ENCODE measurements at places on chromosomes 12 and 14.

DNA sequence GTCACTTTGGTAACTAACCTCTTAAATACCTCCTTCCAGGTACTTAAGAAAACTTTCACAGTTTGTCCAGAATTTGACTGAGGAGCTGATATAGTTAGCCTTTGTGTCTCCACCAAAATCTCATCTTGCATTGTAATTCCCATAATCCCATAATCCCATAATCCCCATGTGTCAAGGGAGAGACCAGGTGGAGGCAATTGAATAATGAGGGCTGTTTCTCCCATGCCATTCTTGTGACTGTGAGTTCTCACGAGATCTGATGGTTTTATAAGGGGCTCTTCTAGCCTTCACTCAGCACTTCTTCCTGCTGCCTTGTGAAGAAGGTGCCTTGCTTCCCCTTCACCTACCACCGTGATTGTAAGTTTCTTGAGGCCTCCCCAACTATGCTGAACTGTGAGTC, 7.8 kb upstream of the NOVA1 start:
- no peak for DNase-seq

DNA sequence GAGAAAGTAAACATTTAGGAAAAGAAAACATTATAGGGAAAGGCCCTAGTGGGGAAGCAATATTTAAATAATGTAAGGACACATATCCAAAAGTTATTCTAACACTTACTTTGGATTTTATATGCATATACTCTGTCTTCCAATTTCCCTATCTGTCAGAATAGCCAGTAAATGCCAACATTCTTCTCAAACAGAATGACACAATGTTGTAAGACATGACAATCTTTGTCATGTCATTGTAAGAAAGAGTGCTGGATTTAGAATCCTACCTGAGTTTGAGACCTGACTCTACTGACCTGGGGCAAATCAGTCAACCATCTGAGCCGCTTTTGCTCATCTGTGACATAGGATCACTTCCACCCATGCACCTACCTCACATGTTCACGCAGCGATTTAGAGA, 198.3 kb downstream of the PHLDA1 start:
- no peak for DNase-seq

DNA sequence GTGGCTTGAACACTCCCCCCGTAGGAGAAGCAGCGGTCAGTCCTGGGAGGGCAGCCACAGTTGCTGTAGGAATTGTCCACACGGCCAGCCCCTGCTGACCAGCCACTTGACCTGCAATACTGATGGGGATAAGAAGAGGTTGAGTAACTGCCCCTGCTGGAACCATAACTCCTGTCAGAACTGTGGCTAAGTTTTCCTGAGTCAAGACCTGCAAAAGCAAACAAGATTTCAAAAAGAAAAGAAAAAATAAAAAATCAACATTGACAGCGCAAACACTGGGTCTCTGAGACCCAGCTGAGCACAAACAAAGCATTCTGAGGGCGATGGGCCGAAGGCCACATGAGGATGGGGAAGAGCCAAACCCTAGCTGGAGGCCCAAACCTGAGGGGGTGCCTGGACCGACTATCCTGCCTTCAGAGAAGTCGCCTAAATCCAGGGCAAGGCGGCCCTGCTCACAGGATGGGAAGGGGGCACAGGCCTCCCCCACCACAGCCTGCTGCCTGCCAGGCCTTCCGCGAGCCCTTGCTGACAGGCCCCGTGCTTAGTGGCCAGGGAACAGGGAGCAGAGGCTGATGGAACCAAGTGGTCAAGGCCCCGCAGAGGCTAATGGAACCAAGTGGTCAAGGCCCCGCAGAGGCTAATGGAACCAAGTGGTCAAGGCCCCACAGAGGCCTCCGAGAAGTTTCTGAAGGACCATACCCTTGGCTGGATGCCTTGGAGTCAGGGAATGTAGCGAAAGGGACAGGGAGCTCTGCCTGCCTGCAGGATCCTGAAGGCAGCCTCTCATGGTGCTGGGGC, 19.1 kb downstream of the POU6F1 start:
- DNase-seq: no peak

- no peak for DNase-seq
These were observed 170.6 kb downstream of the TMTC2 start for GRCh38 chr12:82857276-82857675.

DNA sequence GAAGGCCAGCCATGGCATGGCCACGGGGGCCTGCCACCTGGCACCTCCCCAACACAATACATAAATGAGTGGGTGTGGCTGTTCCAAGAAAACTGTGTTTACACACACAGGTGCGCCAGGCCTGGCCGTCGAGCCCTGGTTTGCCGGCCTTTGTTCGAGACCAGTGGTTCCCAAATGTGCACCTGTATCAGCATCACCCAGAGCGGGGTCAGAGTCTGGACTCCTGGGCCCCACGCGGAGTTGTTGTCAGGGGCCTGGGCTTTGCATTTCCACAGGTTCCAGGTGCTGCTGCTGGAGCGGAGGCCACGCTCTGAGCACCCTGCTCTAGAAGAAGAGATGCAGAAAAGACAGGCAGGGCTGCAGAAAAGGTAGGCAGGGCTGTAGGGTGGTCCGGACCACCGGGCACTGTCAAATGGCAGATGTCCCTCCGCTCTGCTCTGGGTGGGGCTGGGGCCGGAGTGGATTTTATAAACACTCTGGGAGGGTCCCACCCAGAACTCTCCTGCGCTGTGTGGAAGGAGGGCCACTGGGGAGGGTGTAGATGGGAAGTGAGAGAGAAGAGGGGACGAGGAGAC, 4.2 kb upstream of the ASPG start:
- DNase-seq: no peak

DNA sequence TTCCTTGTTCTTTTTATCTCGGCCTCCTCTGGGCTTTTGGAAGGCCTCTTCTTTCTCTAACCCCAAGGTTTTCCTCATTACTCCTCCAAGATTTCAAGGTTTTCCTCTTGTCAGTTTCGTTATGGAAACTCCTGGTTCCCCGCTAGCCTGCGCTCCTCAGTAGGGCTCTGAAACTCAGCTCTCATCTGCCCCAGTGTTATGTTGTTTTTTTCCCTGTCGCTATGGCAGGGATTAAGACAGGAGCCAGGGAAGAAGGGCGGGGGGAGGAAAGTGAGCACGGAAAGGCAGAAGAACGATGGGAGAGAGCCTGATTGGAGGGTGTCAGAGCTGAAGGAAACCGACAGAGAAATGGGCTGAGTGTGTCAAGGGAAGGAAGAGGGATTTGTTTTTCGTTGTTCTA, 26.5 kb upstream of the JDP2 start:
- DNase-seq: no peak

GRCh38 chr12:8947737-8948136, 1.7 kb downstream of the M6PR start:
- no peak for DNase-seq

GRCh38 chr14:77339407-77339806, 18.6 kb downstream of the GSTZ1 start:
- no peak for DNase-seq

DNA sequence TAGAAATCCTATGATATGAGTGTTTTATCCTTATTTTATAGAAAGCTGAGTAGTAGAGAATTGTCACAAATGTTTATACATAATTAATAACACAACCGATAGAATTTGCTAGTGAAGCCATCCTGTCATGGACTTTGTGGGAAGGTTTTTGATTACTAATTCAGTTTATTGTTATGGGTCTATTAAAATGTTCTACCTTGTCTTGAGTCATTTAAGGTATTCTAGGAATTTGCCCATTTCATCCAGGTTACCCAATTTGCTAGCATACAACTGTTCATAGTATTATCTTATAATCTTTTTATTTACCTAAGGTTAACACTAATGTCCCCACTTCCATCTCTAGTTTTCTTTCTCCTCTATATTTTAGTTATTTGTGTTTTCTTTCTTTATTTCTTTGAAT, 553.1 kb upstream of the ATXN7L3B start:
- DNase-seq: no peak

GRCh38 chr14:90399541-90400444, 3.0 kb downstream of the CALM1 start:
- peak; percentile 81 for DNase-seq
